ENCODE measurements at places on chromosomes 1 and 21.

DNA sequence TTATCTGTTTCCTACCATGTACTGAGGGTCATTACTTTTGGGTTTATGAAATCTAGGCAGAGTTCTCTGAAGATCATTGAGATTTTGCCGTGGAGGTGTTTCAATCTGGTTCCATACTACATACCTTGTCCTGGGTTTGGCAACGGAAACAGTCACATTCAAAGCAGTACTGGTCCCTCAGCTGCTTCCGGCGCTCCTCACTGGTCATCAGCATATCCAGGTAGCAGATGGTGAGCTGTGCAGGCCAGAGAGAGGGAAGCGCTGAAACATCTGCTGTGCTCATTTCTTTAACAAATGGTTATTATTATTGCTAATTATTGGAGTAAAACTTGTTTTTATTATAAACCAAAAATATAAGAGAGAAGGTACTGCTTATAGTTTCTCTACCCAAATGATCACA is 591.7 kb downstream of the SMYD3 start:
- no peak for DNase-seq

DNA sequence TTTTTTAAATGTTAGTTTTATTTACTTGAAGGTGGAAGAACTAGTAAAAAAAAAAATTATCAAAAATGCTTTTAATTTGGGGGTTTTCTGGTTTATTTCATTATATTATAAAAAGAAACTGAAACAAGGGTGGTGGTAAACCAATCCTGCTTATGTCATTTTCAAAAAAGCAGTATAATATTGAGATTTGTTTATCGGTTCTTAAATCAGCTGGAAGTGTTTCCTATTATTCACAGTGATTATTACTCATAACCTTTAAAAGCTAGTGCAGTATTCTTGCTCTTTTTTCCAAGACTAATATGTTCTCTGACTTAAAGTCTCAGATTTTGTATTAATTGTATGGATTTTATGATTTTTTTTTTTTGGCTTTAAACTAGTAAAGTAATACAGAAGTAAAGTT is 5.4 kb upstream of the LRRC40 start:
- no peak for DNase-seq

DNA sequence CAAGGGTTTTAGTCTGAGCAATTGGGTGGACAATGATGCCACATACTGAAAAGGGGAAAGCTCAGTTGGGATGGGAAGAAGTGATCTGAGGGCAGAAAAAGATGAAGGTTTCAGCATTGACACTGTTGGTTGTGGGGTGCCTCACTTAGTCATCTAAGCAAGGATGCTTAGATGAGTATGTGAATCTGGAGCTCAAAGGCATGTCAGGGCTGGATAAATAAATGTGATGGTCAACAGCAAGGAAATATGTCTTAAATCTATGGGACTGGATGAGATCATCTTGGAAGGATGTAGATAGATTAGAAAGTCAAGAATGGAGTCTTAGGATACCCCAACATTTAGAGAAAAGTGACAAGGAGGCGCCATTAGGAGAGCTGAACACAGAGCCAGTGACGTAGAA is 114.6 kb downstream of the ZBTB18 start:
- no peak for DNase-seq

GRCh38 chr1:1916851-1917251 is 1.8 kb downstream of the CALML6 start:
- peak; percentile 35 for DNase-seq

- no peak for DNase-seq
Measured at GRCh38 chr21:39675590-39675989, 62.9 kb downstream of the B3GALT5 start.

DNA sequence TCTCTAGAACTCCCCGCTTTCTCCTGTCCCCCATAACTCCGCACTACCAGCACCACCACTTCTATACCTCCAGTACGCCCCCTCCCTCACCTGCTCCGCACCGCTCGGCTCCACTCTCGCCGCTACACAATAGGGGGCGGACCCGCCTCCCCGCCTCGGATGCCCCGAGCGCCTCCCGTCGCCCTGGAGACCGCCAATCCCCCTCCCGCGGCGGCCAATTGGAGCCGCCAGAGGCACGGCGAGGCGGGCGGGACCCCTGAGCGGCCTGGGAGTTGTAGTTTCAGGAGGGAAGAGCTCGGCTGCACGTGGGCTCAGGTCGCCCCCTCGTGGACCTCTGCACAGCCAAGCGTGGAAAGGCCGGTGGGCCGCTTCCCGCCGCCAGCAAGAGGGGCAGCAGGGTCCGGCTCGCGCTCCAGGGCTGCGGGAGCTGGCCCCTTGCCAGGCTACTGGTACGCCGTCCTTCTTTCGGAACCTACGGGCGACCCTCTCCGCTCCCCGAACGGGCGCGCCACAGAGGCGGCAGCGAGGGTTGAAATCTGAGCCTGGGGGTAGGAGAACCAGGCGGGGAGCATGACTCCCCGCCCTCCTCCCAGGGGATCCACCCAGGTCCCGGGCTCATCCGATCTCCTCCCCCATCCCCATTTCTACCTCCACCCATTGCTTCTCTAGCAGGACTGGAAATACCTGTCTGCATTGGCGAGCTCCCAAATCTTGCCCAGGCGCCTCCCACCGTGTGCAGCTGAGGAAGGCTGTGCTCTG is at the start of gene IGSF9:
TSS of gene IGSF9 (minus strand) at position 131 of the 759 bp plus-strand sequence. CDS start 2,159 bp downstream, outside the sequence.
- peak; percentile 91 for DNase-seq

- DNase-seq, result no peak
Measured at GRCh38 chr1:9737057-9737456, 85.5 kb downstream of the PIK3CD start.

GRCh38 chr1:2563205-2563604 is 7.0 kb downstream of the TNFRSF14 start:
- no peak for DNase-seq

- DNase-seq, result no peak
Measured at GRCh38 chr21:44439211-44439600, 16.1 kb upstream of the LRRC3 start.

- no peak for DNase-seq
Measured at GRCh38 chr1:190551638-190552037, 74.0 kb upstream of the BRINP3 start.

All from left hindlimb (tissue), 1 donor.